ENCODE measurements at places on chromosomes 5 and 9. TPM values are rescaled to one million over a fixed set of nuclear protein-coding genes. Genes with fewer than 3 reads are reported as not detected.
A peak's percentile ranks its signal among the peaks of the same experiment; 100 is the strongest.

GRCh38 chr5:143931986-143932385 is 120.0 kb downstream of the HMHB1 start:
- no peak for DNase-seq
- no peaks in the 10 kb centered on the region for H3K36me3 ChIP-seq
- H3K27ac ChIP-seq = no peak overlapping the region
- no peak overlapping the region for H3K4me3 ChIP-seq
- H3K27me3 ChIP-seq = no peaks in the 10 kb centered on the region

Gene DNAH5
- total RNA-seq = 0.04 TPM

Gene FCN1
- 87.5 TPM for total RNA-seq

DNA sequence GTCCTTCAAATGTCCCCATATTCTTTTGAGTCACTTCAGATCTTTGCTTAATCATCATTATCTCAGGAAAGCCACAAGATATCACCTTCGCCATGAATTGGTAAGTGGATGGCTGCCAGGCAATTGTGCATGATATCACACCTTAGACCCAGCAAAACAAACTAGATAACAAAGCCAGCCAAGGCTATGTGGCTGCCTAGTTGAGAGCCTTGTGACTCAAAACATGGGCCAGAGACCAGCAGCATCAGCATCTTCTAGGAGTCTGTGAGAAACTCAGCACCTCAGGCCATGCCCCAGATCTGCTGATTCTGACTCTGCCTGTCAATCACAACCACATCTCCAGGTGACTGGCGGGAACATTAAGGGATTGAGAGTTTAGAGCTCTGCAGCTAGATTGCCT is 82.8 kb downstream of the SLIT3 start:
- no peaks in the 10 kb centered on the region for H3K4me1 ChIP-seq
- H3K27me3 ChIP-seq = no peaks in the 10 kb centered on the region
- DNase-seq = no peak
- H3K36me3 ChIP-seq = no peaks in the 10 kb centered on the region
- H3K27ac ChIP-seq = no peak overlapping the region

DNA sequence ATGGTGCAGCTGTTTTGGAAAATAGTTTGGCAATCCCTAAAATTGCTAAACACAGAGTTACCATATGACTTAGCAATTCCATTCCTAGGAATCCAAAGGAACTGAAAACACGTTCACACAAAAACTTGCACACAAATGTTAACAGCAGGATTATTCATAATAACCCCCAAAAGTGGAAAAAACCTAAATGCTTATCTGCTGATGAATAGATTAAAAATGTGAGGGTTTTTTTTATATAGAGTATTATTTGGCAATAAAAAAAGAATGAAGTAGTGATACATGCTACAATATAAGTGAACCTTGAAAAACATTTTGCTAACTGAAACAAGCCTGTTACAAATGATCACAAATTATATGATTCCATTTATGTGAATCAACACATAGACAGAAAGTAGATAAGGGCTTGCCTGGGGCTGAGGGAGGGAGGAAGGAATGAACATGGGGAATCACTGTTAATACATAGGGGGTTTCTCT is 45.1 kb upstream of the TRIO start:
- H3K4me1 ChIP-seq = no peaks in the 10 kb centered on the region
- no peak overlapping the region for H3K27ac ChIP-seq
- no peaks in the 10 kb centered on the region for H3K27me3 ChIP-seq
- no peaks in the 10 kb centered on the region for H3K36me3 ChIP-seq

- H3K27ac ChIP-seq = no peak overlapping the region
- H3K27me3 ChIP-seq = no peaks in the 10 kb centered on the region
- no peaks in the 10 kb centered on the region for H3K36me3 ChIP-seq
- H3K4me1 ChIP-seq = no peaks in the 10 kb centered on the region
- H3K4me3 ChIP-seq = no peak overlapping the region
- no peak for DNase-seq
Observed at GRCh38 chr9:105259274-105259673, 14.8 kb downstream of the SLC44A1 start.

Gene COMMD10
- total RNA-seq = 36.1 TPM

DNA sequence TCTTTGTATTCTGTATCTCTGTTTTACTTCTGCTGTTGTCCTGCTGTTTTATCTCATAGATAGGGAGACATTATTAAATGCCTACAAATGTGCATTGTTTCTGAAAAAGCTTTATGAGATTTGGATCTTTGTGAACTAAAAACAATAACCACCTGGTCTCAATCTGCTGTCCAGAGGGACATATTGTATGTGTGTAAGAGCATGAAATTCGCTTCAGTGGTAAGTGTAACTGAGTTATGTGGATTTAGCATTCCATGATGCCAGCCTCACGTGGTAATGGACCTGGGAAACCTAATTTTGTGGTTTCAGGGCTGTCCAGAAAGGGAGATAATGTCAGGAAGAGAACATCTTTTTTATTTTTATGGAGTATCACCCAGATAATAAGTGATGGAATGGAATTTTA is 119.3 kb downstream of the GDNF start:
- H3K4me3 ChIP-seq = no peak overlapping the region
- no peaks in the 10 kb centered on the region for H3K4me1 ChIP-seq
- H3K27ac ChIP-seq = no peak overlapping the region

- no peak overlapping the region for H3K4me3 ChIP-seq
- no peaks in the 10 kb centered on the region for H3K4me1 ChIP-seq
- H3K27ac ChIP-seq = no peak overlapping the region
- no peak for DNase-seq
- H3K27me3 ChIP-seq = no peaks in the 10 kb centered on the region
- H3K36me3 ChIP-seq = no peaks in the 10 kb centered on the region
Observed at GRCh38 chr9:27426511-27427271, 97.4 kb upstream of the IFNK start.

Gene PDLIM4
- total RNA-seq = 4.7 TPM

- no peaks in the 10 kb centered on the region for H3K36me3 ChIP-seq
- no peaks in the 10 kb centered on the region for H3K27me3 ChIP-seq
- no peak overlapping the region for H3K27ac ChIP-seq
- no peaks in the 10 kb centered on the region for H3K4me1 ChIP-seq
Observed at GRCh38 chr5:165185716-165186115, 1680.3 kb downstream of the MAT2B start.

- DNase-seq = no peak
- H3K4me3 ChIP-seq = no peak overlapping the region
- no peaks in the 10 kb centered on the region for H3K36me3 ChIP-seq
Observed at GRCh38 chr5:67291671-67292070, 95.1 kb upstream of the CD180 start.

GRCh38 chr5:81830596-81830995 is 79.7 kb upstream of the SSBP2 start:
- H3K36me3 ChIP-seq = no peaks in the 10 kb centered on the region
- no peak overlapping the region for H3K4me3 ChIP-seq
- H3K27ac ChIP-seq = no peak overlapping the region
- no peaks in the 10 kb centered on the region for H3K4me1 ChIP-seq

Gene SLC45A2
- not detected for total RNA-seq

GRCh38 chr5:179191506-179192184 is 131.5 kb downstream of the ZNF354C start:
- no peaks in the 10 kb centered on the region for H3K4me1 ChIP-seq
- H3K36me3 ChIP-seq = no peaks in the 10 kb centered on the region
- no peak overlapping the region for H3K27ac ChIP-seq
- H3K27me3 ChIP-seq = no peaks in the 10 kb centered on the region
- DNase-seq = peak; percentile 39

DNA sequence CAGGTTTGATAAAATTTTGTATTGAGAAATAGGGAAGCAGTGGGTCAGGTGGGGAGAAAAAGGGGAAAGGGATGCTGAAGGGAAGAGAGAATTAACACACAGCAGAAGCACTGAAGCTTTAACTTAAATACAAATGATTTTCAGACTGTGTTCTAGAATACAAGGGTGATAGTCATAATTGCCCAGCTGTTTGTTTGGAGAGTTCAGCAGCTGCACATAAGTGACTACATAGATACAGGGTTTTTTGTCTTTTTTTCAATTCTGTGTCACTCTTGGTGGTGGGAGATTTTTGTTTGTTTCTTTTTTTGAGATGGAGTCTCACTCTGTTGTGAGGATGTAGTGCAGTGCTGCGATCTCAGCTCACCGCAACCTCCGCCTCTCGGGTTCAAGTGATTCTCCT is 590.4 kb upstream of the SEMA6A start:
- no peaks in the 10 kb centered on the region for H3K4me1 ChIP-seq
- H3K36me3 ChIP-seq = no peaks in the 10 kb centered on the region
- H3K27ac ChIP-seq = no peak overlapping the region
- no peak overlapping the region for H3K4me3 ChIP-seq
- H3K27me3 ChIP-seq = no peaks in the 10 kb centered on the region

GRCh38 chr9:36100532-36100931 is 36.0 kb upstream of the GLIPR2 start:
- H3K4me3 ChIP-seq = no peak overlapping the region
- no peaks in the 10 kb centered on the region for H3K4me1 ChIP-seq
- no peaks in the 10 kb centered on the region for H3K36me3 ChIP-seq
- no peak overlapping the region for H3K27ac ChIP-seq
- no peak for DNase-seq

- peaks cover 16% of the 10 kb centered on the region for H3K27me3 ChIP-seq
- no peak for DNase-seq
- H3K27ac ChIP-seq = no peak overlapping the region
- H3K4me1 ChIP-seq = peaks cover 1% of the 10 kb centered on the region
- no peak overlapping the region for H3K4me3 ChIP-seq
Observed at GRCh38 chr9:130259044-130259443, 6.5 kb upstream of the HMCN2 start.

GRCh38 chr5:10288592-10289219 is 19.0 kb downstream of the CMBL start:
- no peaks in the 10 kb centered on the region for H3K36me3 ChIP-seq
- no peaks in the 10 kb centered on the region for H3K27me3 ChIP-seq
- peak; percentile 77 for DNase-seq
- H3K27ac ChIP-seq = peak overlapping the region; percentile 75
- H3K4me3 ChIP-seq = no peak overlapping the region
- peaks cover 9% of the 10 kb centered on the region for H3K4me1 ChIP-seq

Gene FOXD4L5
- not detected for total RNA-seq

DNA sequence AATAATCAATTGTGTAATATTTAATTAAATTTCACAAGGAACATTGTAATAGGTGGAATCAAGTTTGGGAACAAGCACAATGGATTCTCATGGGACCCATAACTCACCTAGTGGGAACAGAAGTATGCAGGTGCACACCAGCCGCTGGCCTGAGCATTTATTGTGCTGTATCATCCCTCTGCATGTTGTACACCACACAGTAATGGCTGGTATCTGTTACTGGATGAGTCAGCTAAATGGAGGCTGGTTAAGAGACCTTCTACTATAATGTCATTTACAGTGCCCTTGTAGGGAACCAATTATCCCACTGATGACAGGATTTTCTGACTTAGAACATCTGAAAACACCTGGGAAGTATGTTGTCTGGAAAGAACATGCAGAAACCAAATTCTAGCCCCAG is 3.2 kb upstream of the MAP3K1 start:
- H3K36me3 ChIP-seq = no peaks in the 10 kb centered on the region
- no peak overlapping the region for H3K4me3 ChIP-seq
- H3K4me1 ChIP-seq = peaks cover 6% of the 10 kb centered on the region
- no peaks in the 10 kb centered on the region for H3K27me3 ChIP-seq

DNA sequence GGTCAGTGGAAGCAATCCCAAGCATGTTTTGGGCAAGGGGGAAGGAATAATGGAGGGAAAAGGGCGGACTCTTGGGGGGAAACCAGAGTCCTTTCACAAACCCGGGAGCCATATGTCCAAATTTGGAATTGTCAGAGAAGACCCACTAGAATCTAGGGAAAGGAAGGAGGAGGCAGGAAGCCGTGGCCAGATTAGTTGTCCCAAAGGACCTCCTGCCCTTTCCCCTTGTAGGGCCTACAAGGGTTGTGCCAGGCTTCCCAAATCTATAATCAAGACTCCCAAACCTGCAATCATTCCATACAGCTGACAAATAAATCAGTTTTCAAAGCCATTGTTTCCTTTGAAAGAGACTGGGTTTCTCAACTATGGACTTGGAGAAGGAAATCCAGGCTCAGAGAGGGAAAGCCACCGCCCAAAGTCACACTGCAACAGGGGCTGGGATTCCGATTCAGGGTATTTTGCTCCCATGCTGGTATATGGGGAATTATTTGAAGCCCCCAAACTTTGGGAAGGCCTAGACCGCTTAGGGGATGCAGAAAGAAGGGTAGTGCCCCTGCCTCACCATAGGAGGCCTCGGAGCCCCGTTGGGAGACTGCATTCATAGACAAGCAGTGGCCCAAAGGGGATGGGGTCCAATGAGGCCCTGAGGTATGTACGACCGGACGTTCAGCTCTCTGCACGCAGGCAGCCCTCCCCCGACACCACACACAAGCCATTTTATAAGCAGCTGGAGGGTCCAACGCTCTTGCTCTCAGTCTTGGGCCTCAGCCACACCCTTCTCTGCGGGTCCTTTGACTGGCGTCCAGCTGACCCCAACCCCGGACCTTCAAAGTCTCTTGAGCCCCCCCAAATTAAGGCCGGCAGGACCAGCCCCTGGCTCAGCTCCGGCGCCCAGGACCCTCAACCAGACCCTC is 815 bp downstream of the ANXA6 start:
- peak overlapping the region; percentile 93 for H3K4me3 ChIP-seq
- H3K27ac ChIP-seq = peak overlapping the region; percentile 90
- H3K36me3 ChIP-seq = no peaks in the 10 kb centered on the region

- no peaks in the 10 kb centered on the region for H3K27me3 ChIP-seq
- H3K27ac ChIP-seq = no peak overlapping the region
- H3K4me1 ChIP-seq = no peaks in the 10 kb centered on the region
- H3K4me3 ChIP-seq = no peak overlapping the region
- H3K36me3 ChIP-seq = no peaks in the 10 kb centered on the region
- DNase-seq = no peak
Observed at GRCh38 chr5:103424026-103424425, 138.6 kb downstream of the NUDT12 start.

- H3K4me1 ChIP-seq = no peaks in the 10 kb centered on the region
- H3K36me3 ChIP-seq = no peaks in the 10 kb centered on the region
- H3K27ac ChIP-seq = no peak overlapping the region
- DNase-seq = peak; percentile 35
- no peak overlapping the region for H3K4me3 ChIP-seq
Observed at GRCh38 chr9:14057368-14058324, 256.3 kb downstream of the NFIB start.

DNA sequence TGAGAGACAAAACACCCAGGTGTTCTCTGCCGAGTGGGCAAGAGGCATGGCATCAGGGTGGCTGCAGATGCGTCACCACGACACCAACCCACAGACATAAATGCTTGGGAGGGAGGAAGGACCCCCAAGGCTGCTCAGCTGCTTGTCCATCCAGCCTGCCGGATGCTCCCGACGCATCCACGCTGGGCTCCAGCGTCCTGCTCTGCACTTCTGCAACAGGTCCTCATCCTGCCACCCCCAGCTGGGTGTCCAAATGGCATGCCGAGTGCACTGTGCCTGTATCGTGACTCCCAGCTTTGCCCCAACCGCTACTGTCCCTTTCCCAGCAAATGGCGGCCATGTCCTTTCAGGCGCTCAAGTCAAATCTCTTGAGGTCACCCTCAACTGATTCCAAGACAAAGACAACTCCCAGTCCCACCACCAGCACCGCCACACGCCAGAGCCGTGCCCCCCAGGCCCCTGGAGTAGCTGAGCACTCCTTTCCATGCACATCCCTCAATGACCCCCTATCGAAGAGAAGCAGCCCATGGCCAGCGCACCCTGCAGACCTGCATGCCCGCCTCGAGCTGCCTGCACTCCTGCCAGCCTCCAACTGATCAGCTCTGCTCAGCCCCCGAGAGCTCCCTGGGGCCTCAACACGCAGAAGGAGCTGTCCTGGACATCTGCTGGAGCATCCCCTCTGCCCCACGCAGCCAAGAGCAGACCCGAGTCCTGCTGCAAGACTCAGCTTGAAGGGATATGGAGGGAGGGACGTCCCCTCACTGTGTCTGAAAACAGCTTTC is 116.7 kb downstream of the ROR2 start:
- peaks cover 4% of the 10 kb centered on the region for H3K4me1 ChIP-seq
- no peak for DNase-seq
- no peak overlapping the region for H3K27ac ChIP-seq
- H3K4me3 ChIP-seq = no peak overlapping the region

GRCh38 chr9:137879052-137879451 is 1.5 kb downstream of the CACNA1B start:
- H3K4me3 ChIP-seq = no peak overlapping the region
- DNase-seq = no peak
- H3K27ac ChIP-seq = no peak overlapping the region
- H3K4me1 ChIP-seq = no peaks in the 10 kb centered on the region
- H3K36me3 ChIP-seq = no peaks in the 10 kb centered on the region

Data from heart left ventricle (tissue), 16 donors.